ENCODE measurements at places on chromosomes 4 and X.
A peak's percentile ranks its signal among the peaks of the same experiment; 100 is the strongest.

GRCh38 chr4:952881-953573 lies 20.3 kb downstream of the DGKQ start:
- no peak for DNase-seq

GRCh38 chrX:147884958-147885357 lies 26.8 kb upstream of the FMR1 start:
- DNase-seq, result no peak

DNA sequence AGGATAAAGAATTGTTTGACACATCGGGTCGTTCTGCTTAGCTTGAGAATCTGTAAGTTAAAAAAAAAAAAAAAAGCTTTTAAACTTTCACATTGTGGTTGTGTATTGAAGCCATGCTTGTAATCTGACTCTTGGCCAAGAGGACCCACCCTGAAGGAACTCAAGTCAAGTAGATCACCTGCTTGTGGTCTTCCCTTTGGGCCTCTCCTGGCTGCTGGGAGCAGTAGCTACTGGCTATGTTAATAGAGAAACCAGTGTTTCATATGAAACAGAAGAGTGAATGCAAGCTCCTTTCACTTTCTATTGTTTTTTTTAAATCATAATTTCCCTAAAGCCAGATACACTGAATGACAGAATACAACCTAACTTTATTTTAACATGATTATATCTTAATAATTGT lies 402.4 kb upstream of the NDST4 start:
- DNase-seq, result no peak

GRCh38 chr4:118910221-118910620 lies 21.6 kb downstream of the SYNPO2 start:
- DNase-seq, result no peak

DNA sequence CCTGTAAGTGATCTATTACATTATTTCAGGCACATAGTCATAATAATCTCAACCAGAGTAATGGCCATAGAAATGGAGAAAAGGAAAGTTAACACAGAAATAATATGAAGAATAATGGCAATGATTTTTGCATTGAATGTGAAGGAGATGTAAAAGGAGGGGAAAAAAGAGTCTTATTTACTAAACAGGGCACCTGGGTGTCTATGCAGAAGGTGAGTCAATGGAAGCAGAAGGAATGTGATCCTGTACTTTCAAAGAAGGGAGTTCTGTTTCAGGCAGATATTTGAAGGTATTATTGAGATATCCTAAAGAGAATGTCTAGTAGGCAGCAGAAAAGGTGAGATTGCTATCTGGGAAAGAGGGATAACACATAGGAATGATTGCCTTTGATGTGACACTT lies 279.9 kb downstream of the INPP4B start:
- DNase-seq, result no peak

- DNase-seq, result no peak
These were observed 127.9 kb downstream of the CHRDL1 start for GRCh38 chrX:110667706-110668105.

DNA sequence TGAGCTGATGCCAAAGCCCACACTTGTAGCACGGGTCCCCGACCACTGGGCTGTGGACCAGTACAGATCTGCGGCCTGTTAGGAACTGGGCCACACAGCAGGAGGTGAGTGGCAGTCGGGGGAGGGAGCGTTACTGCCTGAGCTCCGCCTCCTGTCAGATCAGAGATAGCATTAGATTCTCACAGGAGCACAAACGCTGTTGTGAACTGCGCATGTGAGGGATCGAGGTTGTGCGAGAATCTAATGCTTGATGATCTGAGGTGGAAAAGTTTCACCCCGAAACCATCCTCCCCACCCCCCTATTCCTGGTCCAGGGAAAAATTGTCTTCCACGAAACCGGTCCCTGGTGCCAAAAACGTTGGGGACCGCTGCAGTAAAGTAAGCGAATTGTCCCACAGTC lies 292.0 kb downstream of the DCTD start:
- no peak for DNase-seq

DNA sequence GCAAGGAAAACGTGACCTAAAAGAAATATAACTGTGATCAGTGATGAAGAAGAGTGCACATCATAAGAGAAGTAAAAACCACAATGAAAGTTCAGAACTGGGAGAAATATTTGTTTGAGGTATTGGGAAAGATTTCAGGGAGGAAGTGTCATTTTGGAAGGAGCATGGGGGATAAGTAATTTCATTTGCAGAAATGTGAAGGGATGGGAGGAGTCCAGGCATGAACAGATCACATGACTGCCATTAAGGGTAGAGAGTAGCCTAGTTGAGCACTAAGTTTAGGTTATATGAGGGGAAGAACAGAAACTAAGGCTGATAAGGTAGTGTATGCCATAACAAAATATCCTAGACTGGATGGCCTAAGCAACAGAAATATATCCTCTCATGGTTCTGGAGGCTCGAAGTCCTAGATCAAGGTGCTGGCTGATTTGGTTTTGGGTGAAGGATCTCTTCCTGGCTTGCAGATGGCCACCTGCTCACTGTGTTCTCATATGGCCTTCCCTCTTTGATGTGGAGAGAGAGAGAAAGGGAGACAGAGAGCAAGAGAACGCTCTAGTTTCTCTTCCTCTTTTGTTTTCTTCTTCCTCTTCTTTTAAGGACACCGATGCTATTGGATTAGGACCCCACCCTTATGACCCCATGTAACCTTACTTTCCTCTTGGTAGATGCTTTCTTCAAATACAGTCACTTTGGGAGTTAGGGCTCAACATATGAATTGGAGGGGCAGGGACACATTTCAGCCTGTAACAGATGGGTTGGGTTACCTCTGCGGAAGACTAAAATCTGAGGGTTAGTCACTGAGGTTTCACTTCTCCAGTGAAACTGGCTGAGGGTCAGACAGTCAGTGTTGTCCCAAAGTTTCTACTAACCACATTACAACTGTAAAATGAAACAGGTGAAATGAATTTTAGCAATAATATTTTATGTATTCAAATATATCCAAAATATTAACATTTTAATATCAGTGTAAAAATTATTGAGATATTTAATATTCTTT lies 77.9 kb downstream of the EGF start:
- DNase-seq, result no peak

DNA sequence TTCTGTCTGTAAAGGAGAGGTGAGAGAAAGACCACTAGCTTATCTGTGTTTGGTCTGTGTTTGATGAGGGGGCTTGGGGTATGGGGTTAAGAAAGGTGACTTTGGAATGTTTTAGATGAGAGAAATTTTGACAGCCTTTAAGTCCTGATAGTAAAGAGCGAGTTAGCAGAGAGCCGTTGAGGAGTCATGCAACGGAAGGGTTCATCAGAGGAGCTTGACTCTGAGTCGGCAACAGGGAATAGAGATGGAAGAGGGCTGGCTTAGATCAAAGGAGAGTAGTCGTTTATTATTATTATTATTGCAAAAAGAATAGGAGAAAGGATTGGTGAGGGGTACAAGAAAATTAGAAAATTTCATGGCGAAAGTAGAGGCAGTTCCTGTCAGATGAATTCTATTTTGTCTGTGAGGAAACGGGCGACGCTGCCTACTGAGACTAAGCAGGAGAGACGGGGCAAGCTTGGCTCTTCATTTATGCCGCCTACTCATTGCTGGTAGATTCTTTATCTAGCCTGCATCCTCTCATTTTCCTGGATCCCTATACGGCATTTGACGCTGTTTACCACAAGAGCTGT lies 473 bp upstream of the VAMP7 start:
- no peak for DNase-seq

GRCh38 chr4:128831531-128832242 lies 22.2 kb downstream of the JADE1 start:
- peak; percentile 75 for DNase-seq

DNA sequence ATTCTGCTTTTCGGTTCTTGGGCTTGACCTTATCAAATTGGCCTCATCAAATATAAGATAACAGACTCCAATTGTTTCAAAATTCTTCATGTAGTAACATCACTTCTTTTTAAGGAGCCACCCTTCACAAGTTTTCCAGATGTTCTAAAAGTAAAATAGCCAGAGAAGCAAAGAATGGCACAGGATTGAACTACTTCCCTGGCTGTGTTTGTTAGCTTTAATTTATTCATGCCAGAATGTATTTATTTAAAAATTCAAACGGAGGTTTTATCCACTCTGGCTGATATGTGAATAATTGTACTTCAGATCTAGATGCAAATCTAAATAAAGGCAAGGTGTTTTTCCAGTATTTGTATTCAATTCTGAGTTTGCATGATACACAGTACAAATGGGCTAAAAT lies 581.3 kb upstream of the TENM3 start:
- DNase-seq, result peak; percentile 19

DNA sequence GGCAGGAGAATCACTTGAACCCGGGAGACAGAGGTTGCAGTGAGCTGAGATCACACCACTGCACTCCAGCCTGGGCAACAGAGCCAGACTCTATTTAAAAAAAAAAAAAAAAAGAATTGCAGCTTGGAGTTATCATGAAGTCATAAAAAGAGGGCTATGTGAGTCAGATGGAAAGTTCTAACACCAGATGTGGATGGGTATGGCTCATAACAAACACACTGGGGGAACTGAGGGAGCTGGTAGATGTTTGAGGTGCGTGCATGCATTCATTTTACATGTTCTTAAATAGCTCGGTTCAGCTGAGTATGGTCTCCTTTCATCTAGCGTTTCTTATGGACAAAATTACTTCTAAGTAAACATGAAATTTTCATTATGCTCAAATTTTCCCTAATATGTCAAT lies 11.7 kb downstream of the TRMT2B start:
- no peak for DNase-seq

- DNase-seq, result no peak
These were observed 45.5 kb downstream of the NFKB1 start for GRCh38 chr4:102546635-102547034.

- no peak for DNase-seq
These were observed 32.3 kb downstream of the AFF1 start for GRCh38 chr4:86967073-86967472.

GRCh38 chr4:141133999-141134995 lies 1.0 kb upstream of the RNF150 start:
- no peak for DNase-seq

- DNase-seq, result no peak
These were observed 70.2 kb downstream of the SUPT20HL2 start for GRCh38 chrX:24243692-24244091.

GRCh38 chr4:83662204-83662603 lies 126.3 kb downstream of the GPAT3 start:
- no peak for DNase-seq

- no peak for DNase-seq
These were observed 1.8 kb downstream of the SH2D1A start for GRCh38 chrX:124348182-124348581.

GRCh38 chr4:8336412-8337075 lies 67.0 kb downstream of the HTRA3 start:
- DNase-seq, result no peak

DNA sequence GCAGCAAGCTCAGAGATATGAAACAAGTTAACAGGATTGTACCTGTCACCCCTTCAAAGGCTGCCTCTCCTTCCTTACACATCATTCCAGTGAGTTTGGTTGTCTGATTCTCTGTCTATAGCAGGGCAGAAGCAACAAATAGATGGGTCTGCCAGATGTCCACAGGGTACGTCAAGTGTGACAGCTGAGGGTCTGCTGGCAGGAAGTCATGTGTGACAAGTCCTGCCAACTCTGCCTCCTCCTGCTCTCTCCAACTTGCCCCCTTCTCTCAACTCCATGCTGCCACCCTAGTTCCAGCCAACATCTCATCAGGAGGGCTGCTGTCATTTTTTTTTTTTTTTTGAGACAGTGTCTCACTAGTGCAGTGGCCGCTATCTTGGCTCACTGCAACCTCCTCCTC lies 109.2 kb downstream of the NSUN7 start:
- no peak for DNase-seq

GRCh38 chrX:111609206-111609605 lies 71.8 kb upstream of the ALG13 start:
- DNase-seq, result no peak

DNA sequence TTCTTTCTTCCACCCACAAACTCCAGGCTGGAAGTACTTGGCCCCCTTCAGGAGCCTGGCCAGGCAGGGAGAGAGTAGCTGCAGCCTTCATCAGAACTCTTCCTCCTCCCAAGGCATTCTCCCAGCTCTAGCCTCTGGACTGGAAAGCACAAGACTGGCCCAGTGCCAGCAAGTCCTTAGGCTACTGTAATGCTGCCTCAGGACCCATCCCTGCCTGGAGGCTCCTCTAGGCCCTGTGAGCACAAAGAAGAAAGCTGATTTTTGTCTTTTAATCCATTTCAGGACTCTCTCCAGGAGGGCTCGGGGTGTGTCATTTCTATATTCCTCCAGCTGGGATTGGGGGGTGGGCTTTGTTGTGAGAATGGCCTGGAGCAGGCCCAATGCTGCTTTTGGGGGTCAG lies 10.8 kb downstream of the AWAT2 start:
- DNase-seq, result no peak

DNA sequence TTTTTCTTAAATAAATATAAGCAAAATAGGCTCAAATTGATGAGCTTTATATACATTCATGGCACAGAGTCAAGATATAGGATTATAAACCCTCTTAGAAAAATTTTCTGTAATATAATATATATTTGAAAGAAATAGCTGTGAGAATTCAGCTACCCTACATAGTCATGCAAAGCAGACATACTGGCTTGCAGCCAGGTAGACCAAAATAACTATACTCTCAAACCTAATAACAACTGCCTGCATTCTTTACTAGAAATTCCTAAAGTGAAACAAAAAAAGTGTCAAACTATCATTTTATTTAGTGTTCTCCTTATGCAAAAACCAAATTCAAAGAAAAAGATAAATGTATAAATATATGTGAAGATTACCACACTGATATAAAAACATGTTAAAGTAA lies 1390.2 kb downstream of the C4orf33 start:
- DNase-seq, result peak; percentile 62

GRCh38 chrX:84339507-84340364 lies 151.7 kb upstream of the RPS6KA6 start:
- DNase-seq, result peak; percentile 22

DNA sequence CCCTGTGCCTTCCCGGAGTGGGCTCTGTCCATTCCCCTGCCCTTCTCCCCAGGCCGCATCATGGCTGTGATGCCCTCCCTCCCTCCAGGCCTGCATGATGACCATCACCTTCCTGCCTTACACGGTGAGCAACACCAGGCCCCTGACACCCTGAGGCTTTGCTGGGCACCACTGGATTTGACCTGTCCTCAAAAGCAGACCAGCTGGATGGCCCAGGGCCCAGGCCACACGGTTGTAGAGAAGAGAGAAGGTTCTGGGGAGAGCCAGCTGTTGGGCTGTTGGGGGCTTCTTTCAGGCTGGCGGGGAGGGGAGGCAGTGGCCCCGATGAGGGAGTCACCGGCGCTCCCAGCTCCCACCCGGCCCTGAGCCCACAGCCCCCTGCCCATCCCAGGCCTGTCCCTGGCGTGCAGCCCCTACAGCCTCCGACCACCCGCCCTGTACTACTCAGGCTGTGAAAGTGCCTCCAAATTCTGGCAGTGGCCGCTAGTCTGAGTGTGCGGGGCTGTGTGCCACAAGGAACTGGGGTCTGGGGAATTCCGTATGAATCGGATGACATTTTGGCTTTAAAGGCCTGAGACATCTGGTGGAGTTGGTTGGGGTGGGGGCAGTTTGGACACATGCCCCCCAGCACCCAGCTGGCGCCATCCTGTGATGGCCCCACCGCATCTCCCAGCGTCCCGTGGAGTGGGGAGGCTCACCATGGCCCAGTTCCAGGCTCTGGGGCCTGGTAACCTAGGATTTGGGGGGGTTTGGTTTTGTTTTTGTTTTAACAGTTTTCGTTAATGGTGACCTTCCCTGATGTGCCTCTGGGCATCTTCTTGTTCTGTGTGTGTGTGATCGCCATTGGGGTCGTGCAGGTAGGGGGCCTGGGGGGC lies 19.6 kb downstream of the TMEM175 start:
- DNase-seq, result no peak

- DNase-seq, result no peak
These were observed 3.1 kb downstream of the BMP2K start for GRCh38 chr4:78779280-78779679.

GRCh38 chrX:135425026-135425965 lies 3.6 kb downstream of the SMIM10L2A start:
- DNase-seq, result no peak

Data from astrocyte of the spinal cord (primary cell).